Left colon (tissue), 2 donors: ENCODE measurements at places on chromosomes 7 and 10.

DNA sequence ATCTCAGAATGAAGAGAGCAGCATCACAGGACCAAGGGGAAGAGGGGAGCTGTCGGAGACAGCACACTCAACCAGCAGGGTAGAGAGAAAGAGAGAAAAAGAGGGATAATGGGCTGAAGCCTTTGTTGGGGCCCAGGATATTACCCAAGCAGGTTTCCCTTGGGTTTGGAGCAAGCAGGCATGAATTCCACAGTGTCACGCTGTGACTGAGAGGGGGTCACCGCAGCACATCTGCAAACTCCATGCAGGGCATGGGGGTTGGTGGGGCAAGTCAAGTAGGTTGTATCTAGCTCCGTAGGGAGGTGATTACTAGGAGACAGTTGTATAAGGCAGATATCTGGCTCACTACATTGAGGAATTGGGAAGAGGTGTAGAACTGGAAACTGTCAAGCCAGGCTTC is 42.2 kb upstream of the SEMA3E start:
- no peak for DNase-seq

GRCh38 chr7:28062197-28062991 is 118.2 kb downstream of the JAZF1 start:
- DNase-seq: peak; percentile 86

- no peak for DNase-seq
Measured at GRCh38 chr10:92014620-92015019, 91.0 kb downstream of the BTAF1 start.

DNA sequence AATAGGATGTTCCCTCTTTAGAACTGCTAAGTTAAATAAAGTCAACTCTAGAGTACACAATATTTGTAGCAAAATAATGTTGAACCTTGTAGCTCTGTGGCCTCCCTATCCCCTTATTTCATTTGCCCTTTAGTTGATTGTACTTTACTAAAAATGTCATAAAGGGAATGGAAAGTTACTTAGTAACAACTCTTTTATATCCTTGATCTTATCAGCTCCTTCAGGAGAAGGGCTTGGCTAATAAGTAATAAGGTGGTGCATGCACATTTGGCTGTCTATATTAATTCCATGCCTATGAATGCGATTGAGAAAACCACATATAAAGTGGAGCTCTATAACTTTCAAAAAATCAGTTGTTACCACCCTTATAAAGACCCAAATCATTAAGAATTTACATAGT is 41.5 kb upstream of the GATA3 start:
- DNase-seq: no peak

DNA sequence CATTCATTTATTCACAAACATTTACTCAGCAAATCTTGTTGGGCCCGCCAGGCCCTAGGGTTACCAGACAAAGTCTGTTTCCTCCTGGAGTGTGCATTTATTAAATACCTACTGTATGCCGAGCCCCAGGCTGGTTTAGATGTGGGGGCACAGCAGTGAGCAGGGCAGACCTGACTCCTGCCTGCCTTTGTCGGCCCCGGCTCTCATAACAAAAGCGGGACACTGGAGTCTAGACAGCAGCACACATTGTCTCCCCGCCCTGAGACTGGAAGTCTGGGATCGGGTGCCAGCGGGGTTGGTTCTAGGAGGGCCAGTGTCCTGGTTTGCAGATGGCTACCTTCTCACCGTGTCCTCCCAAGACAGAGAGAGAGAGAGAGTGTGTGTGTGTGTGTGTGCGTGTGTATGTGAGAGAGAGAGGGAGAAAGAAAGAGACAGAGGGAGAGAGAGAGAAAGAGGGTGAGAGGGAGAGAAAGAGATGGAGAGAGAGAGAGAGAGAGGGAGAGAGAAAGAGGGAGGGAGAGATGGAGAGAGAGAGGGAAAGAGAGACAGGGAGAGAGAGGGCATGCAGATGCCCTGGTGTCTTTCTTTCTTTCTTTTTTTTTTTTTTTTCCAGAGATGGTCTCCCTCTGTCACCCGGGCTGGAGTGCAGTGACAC is 25.9 kb downstream of the ELFN1 start:
- no peak for DNase-seq

DNA sequence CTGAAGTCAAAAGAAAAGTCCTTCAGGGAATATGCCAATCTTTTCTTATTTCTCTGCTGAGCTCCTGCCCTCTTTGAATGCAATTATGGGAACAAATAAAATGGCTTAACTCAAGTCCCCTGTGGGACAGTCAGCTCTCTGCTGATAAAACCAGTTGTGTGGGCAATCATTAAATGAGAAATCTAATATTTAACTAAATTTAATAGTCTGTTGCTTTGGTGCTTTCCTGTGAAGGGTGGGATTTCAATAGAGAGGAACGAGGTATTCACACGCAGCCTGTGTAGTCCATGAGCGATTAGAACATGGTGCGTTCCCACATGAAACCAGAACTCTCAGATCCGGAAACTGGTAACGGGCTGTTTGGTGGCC is 138.4 kb downstream of the PAXIP1 start:
- no peak for DNase-seq

DNA sequence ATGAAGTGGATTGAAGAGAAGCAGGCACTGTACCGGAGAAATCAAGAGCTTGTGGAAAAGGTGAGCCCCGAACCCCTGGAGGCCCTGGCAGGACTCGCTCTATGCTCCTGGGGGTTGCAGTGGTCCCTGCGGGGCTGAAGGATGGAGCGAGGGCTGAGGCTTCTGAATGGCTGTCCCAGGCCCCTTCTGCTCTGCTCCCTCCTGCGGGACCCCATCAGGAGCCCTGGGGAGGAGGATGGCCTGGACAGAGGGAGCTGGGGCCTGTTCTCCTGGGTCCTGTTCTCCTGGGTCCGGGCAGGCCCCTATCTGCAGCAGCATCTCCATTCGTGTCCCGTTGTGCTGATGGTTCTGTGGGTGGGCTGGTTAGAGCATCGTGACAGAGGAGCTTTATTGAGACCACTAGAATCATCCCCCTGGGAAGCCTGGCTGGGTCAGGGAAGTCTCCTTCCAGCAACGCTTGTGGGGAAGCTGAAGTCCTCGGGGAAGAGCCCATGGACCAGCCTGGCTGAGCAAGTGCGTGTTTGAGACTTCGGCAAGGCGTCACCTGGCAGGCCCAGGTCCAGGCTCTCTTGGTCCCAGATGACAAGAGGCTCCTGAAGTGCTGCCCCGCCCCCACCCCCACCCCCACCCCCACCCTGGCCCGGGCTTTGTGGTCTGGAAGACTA is 41.1 kb upstream of the DPYSL4 start:
- no peak for DNase-seq

GRCh38 chr7:152579070-152579469 is 96.9 kb downstream of the XRCC2 start:
- DNase-seq: no peak

GRCh38 chr7:143399151-143399550 is 9.5 kb downstream of the EPHA1 start:
- DNase-seq: no peak

- DNase-seq: peak; percentile 45
Measured at GRCh38 chr10:30116041-30116491, 56.7 kb upstream of the JCAD start.

DNA sequence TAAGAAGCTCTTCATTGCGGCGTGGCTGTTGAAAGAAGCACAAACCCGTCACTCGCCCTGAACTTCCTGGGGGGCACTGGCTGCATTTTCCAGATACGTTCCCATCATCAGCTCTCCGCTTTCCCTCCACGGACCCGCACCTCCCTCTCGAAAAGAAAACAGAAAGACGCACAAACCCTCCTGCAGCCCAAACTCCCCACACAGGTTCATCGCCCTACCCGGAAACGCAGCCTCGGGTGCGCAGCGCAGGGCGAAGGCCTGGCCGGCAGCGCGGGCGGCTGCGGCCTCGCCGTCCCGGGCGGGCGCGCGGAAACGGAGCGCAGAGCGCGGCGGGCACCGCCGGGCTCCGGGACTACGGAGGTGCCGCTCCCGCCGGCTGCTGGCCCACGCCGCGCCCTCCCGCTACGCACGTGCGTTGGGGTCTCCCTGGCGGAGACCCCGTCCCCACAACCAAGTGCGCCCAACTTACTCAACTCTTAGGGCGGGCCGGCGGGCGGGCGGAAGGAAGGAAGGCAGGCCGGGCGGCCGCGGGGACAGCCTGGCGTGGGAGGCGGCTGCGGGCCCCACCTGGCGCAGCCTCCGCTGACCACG is 822 bp downstream of the ZNF800 start:
- peak; percentile 57 for DNase-seq

DNA sequence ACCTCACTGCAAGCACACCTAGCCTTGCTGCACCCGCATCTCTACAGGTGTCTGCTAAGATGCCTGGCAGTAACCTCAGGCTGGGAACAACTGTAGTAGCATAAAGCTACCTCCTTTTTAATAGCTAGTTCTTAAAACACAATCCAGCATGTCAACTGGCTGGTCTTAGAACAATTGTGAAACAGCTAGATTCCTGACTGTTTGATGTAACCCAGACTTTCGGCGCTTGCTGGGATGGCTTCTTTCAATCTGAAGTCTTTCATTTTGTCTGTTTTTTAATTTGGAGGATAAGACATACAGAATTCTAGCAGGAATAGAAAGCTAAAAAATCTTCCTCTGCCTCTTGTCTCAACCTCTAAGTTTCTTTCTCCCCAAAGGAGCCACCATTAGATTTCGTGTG is 59.8 kb downstream of the GSDME start:
- no peak for DNase-seq

- DNase-seq: no peak
Measured at GRCh38 chr7:117217106-117218035, 105.5 kb downstream of the WNT2 start.

GRCh38 chr10:13340626-13341376 is 7.3 kb downstream of the SEPHS1 start:
- DNase-seq: no peak

DNA sequence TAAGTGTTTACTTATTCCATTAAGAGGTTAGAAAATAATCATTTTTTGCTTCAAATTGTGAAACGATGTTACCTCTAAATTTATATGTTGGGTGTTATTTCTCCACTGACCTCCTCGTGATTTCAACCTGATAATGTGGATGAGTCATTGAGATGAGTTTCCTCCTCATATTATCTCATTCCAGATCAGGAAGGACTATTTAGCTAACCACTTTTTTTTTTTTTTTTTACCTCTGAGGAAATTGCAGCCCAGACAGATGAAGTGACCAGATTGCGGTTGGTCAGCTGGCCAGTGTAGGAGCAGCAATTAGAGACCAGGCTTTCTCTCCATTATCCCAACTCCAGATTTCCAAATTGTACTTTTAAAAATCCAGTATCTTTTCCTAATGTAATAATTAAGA is 248.7 kb downstream of the FZD1 start:
- no peak for DNase-seq

DNA sequence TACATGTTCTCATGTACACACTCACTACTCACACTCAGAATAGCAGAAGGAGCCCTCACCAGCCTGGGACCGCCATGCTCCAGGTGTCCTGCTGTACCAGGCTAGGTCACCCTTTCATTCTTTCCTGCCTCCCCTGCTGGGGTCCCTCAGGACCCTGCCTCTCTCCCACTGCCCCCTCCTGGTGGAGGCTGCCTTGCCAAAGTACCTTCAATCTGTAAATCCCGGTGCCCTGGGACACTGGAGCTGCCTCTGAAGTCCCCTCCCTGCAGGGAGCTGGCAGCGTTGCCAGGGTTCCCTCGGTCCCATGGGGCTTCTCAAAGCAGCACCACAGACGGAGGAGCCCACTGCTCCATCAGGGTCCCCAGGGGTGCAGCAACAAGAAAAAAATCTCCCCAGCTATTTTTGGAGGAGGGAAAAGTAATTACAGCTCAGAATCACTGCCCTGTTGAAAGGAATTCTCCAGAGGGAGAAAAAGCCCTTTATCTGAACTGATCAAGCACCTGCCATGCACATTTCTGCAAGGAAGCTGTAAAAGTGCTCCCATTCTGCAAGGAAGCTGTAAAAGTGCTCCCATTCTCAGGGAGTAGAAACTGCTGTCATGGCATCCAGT is 259.9 kb downstream of the PTPRN2 start:
- DNase-seq: no peak

GRCh38 chr7:24051651-24052050 is 232.3 kb upstream of the NPY start:
- DNase-seq: no peak

DNA sequence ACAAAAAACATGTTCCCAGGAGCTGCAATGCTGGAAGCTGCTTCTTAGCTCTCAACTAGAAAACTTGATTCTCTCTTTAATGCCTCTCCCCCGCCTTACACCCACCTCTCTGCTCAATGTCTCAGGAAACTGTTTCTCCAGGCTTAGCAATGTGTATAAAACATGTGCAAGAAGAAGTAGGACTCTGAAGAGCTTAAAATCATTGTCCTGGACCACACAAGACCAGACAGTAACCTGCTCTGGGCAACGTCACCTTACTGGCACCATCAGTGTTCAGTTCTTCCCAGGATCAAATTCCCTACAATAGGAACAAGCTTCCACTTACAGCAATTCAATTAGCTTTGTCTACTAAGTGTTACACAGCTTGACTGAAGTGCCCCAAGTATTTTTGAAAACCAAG is 104.9 kb downstream of the RAPGEF5 start:
- no peak for DNase-seq

DNA sequence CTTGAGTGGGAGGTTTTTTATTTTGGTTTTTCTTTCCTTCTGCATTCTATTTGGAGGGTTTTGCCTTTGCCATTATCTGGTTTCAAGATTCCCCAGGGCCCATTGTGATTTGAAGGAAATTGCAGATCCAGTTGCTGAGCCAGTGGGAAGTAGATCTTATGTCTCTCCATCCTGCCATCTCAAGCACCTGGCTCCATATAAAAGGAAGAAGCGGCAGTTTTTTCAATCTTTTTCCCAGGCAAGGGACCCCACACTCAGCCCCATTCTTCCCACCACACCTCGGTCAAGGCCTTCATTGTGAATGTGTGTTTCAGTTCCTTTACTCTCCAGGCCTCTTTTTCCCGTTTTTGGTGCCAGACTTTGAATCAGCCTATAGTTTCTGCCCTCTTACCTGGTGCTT is 95.8 kb downstream of the MYO3A start:
- no peak for DNase-seq

DNA sequence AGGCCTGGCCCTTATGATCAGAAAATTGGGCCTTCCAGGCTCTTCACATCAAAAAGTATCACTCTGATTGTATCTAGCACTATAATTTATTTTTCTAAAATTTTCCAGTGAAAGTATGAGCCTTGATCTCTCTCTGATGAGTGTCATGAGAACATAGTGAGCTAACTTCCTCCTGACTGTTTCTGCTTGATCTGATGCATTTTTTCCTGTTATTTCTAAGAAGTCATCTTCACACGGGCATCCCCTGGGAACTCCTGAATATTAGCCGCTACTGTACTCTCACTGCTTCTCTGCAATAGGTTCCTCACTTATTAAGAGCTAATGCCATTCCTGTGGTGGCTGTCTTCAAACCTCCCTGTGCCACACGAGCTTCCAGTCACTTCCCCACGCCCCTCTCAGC is 63.1 kb upstream of the ZPBP start:
- DNase-seq: no peak

DNA sequence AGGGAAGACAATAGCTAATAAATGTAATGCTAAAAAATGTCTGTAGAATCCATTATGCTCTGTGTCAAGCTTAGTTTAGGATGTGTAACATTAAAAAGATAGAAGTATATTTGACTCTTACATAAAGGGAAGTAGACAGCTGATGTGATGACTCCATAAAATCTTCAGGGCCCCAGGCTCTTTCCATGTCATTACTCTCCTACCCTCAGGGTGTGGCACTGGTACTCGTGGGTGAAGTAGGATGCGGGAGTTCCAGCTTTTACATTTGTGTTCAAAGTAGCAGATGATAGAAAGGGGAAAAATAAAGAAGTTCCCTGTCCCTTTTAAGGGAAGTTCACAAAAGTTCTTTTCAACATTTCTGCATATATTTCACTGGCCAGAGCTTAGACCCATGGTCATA is 157.1 kb downstream of the TSPAN12 start:
- no peak for DNase-seq

- DNase-seq: no peak
Measured at GRCh38 chr10:24008164-24009091, 200.5 kb upstream of the KIAA1217 start.
